Right hindlimb (tissue), 1 donor: ENCODE measurements at places on chromosomes 7 and 10.

- DNase-seq: peak; percentile 72
These were observed 3.8 kb downstream of the KAZALD1 start for GRCh38 chr10:101065481-101066145.

GRCh38 chr7:142139597-142140400, 28.3 kb downstream of the MGAM2 start:
- no peak for DNase-seq

- no peak for DNase-seq
These were observed 1.1 kb downstream of the FAM237B start for GRCh38 chr7:90320014-90320413.

- no peak for DNase-seq
These were observed 182.5 kb downstream of the SKAP2 start for GRCh38 chr7:26681819-26682418.

- no peak for DNase-seq
These were observed 115.5 kb upstream of the DIP2C start for GRCh38 chr10:804787-805619.

DNA sequence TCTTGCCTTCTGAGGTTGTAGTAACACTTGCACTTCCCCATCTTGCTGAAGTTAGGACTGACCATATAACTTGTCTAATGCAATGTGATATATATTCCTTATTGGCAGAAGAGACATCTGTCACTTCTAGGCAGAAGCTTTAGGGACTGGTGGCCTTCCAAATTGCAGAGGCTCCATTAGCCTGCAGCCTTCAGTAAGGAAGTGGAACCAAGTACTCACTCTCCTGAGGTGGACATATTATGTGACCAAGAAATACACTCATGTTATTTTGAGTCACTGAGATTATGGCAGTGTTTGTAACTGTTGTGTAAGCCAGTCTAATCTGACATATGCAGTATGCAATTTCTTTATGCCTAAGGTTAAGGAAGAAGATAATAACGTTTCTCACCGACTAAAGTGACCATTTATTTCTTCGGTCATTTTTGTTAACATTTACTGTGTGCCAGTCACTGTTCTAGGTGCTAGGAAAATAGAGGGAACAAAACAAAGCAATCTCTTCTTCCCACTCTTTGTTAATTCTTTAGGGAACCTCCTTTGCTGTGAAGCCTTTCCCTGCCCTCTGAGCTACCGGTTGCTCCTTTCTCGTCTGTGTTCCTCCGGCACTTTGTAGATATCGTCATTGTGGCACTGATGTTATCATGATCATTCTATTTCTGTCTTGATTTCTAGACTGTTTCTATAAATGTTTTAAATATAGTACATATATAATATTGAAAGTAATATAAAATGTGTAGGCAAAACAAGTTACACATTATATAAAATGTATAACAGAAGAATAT, 52.9 kb upstream of the HBP1 start:
- DNase-seq: no peak

- no peak for DNase-seq
These were observed 88.4 kb downstream of the KIAA1549 start for GRCh38 chr7:138892812-138893211.

- no peak for DNase-seq
These were observed 26.5 kb downstream of the HDAC9 start for GRCh38 chr7:18521945-18522566.

DNA sequence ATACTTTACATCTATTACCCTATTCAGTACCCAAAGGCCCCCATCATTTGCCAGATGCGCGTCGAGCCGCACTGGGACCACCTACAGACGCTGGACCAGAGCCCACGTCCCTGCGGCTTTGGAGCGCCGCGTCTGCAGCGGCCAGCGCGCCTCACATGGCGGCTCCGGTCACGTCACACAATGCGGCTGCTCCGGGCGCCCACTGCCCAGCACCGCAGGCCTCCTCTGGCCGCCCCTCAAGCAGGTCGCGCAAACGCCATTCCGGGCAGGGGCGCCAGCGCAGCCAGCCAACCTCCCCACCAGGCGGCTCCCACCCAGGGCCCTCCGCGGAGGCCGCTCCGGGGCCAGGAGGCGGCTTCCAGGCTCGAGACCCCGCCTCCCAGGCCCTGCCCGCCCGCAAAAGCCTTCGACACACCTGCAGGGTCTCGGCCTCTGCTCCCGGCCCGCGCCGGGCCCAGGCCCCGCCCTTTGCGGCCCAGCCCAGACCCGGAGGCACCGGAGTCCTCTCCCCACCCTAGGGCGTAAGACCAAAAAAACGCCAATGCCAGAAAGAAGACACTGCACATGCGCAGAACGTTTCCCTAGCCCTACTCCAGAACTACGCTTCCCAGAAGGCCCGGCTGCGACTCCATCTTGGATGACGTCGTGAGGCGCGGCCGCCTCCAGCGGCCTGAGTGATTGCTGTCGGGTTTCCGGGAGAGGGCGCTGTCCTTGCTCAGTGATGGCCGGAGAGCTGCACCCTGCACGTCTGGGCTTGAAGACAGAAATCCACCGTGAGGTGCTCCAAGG, at the start of gene ZNF25:
Gene ZNF25, minus strand, starts transcription at position 557 of the 789 bp plus-strand sequence. CDS start 4,925 bp downstream, outside the sequence.
- DNase-seq: peak; percentile 99

- DNase-seq: no peak
These were observed 277.0 kb downstream of the CRPPA start for GRCh38 chr7:16144361-16144760.

DNA sequence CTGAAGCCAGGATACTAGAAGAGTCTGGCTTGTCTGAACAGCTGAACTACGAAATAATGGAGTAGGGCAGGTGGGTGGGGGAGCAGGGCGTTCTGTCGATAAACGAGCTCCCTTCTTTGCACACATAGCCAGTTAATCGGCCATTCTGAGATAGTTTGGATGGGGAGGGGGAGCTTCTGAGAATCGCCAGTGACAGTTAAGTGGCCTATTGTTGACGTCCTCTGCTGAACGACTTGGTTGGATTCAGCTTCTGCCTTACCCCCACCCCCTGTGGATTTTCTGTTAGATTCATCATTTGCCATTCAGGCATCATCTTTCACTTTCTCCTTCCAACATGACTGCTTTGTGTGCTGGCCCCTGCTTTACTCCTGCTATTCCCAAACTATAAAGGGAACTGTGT, 520 bp downstream of the CPA5 start:
- DNase-seq: peak; percentile 76

DNA sequence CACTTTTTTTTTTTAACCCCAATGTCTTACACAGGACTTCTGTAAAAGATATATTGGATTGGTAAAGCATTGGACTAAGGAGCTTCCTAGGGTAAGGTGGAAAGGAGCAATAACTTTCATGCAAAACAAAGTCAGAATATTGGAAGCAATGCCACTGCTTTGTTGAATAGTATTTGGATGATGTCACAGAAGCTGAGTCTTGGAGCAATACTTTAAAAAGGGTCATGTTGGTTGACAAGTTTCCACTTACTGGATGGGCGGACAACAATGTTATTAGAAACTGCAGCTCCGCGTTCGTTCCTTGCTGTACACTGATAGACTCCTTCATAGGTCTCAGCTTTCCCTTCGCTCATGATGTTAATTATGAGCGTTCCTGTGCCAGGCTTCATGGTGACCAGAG, 101.9 kb upstream of the LAMB4 start:
- no peak for DNase-seq

DNA sequence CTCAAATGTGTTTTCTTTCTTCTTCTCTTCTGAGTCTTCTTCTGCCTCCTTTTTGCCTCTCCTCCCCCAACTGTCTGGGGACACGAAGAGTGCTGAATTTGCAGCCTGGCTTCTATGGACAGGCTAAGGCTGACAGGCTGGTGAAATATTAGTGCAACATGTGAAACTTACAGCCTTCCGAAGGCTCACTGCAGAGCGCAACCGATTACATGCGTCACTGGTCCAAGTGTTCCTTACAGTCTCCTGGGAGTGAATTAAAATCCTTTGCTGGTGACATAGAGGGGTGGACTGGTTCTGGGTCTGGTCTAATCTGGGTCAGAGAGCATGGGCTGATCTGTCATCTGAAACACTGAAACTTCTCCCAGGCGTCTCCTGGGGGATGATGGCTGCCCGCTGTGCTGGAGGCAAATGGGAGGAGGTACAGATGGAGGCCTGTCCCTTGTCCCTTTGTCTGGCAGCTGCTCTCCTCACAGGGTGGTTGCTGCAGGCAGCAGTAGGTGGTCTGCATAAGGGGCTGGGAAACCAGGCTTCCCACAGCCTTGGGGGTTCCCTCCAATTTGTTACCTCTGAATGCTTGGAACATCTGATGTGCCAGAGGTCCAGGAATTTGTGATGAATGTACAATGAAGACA, 143.8 kb upstream of the BMPER start:
- DNase-seq: no peak

DNA sequence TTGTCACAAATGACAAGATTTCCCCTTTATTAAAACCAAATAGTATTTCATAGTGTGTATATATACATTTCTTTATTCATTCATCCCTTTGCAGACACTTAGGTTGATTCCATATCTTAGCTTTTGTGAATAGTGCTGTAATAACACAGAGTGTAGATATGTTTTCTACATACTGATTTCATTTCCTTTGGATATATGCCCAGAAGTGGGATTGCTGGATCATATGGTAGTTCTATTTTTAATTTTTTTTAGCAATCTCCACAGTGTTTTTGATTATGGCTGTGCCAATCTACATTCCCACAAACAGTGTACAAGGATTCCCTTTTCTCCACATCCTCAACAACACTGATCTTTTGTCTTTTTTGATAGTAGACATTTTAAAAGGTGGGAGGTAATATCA, 46.4 kb downstream of the CSTF2T start:
- no peak for DNase-seq

- DNase-seq: no peak
These were observed 275.3 kb upstream of the MKLN1 start for GRCh38 chr7:131052285-131052904.

DNA sequence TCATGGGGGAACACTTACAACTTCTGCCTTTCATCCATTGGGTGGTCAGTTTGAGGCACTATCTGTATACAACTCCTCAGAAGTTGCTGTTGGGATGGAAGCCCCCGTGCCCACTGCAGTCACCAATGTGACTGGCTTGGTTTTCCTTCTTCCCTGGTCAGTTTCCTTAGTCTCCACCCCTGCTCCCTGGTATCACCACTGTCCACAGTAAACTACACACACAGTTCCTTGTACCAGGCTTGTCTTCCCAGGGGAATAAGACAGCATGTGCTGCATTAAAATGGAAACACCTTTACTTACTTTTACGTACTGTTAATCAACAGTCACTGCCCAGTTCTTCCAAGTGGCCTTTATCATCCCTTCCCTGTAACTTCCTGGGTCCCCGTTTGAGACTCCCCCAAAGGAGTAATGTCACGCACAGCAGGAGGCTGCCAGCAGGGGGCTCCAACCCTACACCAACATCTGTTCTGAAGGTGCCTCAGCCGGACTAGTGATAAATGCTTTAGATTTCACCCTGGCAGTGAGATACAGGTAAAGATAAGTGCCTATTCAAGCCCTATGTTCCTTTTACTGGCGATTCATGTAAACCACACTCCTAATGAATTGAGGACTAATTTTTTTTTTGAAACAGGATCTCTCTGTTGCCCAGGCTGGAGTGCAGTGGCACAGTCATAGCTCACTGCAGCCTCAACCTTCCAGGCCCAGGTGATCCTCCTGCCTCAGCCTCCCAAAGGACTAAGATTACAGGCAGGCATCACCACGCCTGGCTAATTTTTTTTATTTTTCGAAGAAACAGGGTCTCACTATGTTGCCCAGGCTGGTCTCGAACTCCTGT, 45.3 kb upstream of the PIK3AP1 start:
- no peak for DNase-seq

DNA sequence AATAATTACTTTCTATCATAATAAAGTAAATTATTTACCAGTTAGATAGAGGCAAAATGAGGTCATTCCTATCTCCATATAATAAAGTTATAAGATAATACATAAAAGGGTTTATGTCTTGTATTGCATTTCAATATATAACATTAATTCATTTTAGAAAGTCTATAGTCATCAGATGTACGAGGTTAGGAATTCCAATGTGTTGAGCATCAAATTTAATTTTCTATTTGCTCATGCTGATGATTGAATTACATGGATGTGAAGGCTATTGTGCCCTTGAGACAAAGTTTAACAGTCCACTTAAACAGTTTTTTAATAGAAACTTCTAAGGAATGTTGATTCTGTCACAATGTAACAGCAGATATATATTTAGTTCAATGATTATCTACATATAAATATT, 678.3 kb upstream of the LRRN3 start:
- no peak for DNase-seq

GRCh38 chr10:72260976-72261783, 12.5 kb upstream of the DDIT4 start:
- no peak for DNase-seq

GRCh38 chr7:26278770-26279169, 12.9 kb upstream of the SNX10 start:
- no peak for DNase-seq

- DNase-seq: no peak
These were observed 35.0 kb downstream of the CCDC146 start for GRCh38 chr7:77157446-77157845.

DNA sequence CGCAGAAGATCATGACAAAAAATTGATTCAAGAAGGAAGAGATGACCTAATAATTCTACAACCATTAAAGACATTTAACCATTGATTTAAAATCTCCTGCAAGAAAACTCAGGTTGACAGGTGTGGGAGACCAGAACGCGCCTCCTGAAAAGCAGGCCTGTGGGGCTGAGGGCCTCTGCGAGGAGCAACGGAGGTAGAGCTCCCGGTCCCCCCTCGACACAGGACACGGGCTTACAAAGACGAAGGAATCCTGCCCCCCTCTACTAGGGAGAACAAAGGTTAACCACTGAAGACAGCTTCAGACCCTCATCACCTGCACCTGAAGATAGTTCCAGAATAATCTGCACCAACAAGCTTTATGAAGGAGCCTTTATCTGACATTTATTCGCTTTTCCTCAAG, 55.9 kb upstream of the INPP5A start:
- no peak for DNase-seq

GRCh38 chr7:23791721-23792120, 81.7 kb downstream of the STK31 start:
- no peak for DNase-seq

DNA sequence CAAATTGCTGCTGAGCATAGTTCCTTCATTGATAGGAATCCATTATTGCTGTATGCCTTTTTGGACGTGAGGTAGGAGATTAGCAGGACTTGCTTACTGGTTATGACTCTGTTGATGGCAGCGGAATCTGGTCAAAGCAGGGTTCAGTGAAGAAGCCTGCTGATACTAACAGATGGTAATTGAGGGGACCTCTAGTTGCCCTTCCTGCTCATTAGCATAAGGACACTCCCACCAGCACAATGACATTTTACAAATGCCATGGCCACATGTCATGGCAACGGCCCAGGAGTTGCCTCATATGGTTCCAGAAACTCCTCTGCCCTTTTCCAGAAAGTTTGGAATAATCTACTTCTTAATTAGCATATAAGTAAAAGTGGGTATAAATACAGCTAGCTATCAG, 417.5 kb downstream of the CDC14C start:
- no peak for DNase-seq

- DNase-seq: no peak
These were observed 301.9 kb upstream of the TAC1 start for GRCh38 chr7:97430006-97430405.

DNA sequence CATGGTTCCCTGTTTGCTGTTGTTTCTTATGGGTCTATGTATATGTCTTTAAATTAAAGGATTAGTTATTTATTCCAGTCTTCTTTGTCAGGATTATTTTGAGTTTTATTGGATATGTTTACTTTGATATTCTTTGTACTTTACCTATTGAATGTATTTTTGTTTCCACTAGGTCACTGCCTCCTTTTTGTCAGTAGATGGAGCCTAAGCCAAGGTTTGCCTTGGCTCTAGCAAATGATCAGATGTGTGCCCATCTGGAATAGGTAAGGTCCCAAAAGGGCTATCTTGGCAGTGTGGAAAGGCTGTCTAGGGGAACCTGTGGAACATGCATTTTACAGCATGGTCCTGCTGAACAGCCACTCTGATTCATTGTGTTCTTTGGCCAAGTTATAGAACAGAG, 337.3 kb upstream of the GHITM start:
- no peak for DNase-seq
